OCI-M1 (cell line): ENCODE measurements at places on chromosomes 5 and 9.
A peak's percentile ranks its signal among the peaks of the same experiment; 100 is the strongest.

- DNase-seq, result no peak
These were observed 18.8 kb downstream of the RGS3 start for GRCh38 chr9:113482341-113482740.

DNA sequence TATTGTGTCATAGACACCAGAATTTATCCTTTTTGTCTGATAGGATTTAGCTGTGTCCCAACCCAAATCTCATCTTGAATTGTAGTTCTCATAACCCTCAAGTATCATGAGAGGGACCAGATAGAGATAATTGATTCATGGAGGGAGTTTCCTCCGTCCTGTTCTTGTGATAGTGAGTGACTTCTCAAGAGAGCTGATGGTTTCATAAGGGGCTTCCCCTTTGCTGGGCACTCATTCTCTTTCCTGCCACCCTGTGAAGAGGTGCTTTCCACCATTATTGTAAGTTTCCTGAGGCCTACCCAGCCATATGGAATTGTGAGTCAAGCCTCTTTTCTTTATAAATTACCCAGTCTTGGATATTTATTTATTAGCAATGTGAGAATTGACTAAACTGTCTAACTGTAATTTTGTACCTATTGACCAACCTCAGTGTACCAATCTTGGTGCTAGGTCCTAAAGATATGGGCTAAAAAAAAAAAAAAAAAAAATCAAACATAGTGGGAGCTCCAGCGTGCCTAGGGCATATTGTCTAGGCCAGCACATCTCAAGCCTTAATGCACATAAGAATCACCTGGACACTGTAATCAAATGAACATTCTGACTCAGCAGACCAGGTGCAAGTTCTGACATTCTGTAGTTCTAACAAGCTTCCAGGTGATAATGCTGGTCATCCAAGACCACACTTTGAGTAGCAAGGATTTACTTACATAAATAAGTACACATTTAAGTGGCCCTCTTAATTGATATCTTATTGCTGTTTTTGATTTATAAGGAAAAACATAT lies 30.5 kb downstream of the ST8SIA4 start:
- DNase-seq, result no peak

GRCh38 chr9:126915281-126915816 lies 767 bp downstream of the RALGPS1 start:
- no peak for DNase-seq

DNA sequence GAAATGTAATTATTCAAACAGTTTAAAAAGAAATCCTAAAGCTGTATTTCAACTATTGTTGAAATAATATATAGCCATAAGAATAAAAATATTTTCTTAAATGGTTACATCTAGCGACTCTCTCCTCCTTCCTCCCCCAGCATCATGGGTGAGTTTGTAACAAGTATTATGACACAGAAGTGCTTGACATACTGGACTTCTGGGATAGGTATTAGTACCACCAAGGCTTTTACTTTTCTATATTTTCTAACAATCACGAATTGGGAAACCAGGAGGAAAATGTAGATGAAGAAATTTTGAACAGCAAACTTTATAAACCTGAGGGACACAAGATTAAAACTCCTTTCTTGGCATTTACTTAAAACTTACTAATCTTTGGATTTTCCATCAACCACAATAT lies 4.4 kb downstream of the RORB start:
- DNase-seq, result no peak

DNA sequence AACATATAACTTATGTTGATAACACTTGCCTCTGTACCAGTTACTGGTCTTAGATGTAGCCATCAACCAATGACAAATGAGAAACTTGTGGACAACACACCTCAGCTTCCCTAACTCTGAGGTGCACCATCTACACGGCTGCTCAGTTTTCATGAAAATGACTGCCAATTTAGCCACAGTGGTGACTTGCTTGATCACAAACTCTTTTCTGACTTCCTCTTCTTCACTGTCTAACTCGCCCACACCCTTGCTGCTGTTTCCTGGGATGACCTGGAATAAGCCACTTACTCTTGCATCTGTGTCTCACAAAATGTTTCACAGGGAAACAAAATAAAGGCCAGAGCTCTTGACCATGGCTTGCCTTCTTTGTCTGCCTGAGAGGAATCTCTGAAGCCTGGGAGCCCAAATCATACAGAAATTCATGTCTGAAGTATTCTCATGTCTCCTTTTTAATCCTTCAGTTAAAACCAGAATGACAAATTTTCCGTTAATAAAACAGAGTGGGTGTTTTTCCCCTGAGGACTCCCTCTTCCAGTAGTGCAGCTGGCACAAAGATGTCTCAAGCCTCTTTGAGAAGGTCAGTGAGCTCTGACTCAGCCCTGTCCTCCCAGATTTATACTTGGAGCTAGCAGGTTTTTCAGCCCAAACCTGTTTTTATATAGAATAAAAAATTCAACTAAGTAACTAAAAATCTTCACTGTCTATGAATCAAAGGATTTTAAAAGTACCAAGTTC lies 126.5 kb upstream of the PAM start:
- peak; percentile 59 for DNase-seq

DNA sequence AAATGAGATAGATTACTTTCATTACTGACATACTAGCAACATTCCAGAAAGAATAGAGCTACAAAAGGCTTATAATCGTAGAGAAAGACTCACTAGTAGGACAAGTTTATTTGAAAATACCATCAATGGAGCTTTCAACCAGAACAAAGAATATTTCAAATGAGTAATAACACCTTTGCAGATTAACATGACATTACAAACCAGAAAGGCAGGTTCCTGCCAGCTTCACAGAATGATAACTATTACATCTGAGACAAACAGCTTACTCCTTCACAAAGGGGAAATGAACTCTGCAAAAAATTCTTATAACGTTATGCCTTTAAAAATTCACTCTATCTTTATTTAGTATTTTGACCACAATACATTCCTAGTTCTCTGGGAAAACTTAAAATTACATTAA lies 103.1 kb downstream of the EPB41L4A start:
- no peak for DNase-seq

DNA sequence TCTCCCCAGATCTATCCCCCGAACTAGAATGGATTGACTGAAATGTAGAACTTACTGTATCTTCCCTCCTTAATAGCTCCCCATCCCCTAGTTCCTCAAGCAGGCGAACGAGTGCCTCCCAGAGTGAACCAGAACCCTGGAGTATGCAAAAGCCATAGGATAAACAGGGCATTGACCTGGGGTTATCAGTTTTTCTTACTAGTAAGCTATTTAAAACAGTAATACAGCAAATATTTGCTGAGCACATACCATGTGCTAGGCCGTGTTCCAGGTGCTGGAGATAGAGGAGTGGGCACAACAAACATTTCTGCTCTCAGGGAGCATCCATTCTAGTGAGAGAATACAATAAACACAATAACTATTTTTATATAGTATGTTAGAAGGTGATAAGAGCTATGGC lies 1.8 kb downstream of the SKP2 start:
- no peak for DNase-seq

DNA sequence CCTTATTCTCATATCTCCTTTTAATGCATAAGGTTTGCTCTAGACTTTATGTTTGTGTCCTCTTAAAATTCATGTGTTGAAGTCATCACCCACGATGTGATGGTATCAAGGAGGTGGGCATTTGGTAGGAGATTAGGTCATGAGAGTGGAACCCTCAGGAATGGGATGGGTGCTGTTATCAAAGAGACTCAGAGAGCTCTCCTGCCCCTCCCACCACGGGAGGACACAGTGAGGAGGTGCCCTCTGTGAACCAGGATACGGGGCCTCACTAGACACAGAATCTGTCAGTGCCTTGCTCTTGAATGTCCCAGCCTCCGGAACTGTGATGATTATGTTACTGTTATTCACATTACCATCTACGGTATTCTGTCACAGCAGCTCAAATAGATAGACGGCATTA lies 359.0 kb downstream of the IRX1 start:
- peak; percentile 43 for DNase-seq

DNA sequence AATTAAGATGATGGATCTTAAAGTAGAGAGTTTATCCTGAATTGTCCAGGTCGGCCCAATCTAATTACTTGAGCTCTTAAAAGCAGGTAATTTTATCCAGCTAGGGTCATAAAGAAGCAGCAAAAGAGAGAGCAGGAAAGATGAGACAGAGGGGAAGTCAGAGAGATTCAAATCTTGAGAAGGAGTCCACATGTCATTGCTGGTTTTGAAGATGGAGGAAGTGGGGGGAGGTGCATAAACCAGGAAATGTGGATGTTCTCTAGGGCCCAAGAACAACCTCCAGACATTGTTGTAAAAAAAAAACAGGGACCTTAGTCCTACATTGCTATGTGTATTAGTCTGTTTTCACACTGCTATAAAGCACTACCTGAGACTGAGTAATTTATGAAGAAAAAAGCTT lies 66.4 kb downstream of the SLCO4C1 start:
- DNase-seq, result peak; percentile 67

- DNase-seq, result no peak
These were observed 18.9 kb upstream of the PFDN1 start for GRCh38 chr5:140321796-140322195.

GRCh38 chr9:91188719-91189590 lies 172.8 kb downstream of the AUH start:
- no peak for DNase-seq

DNA sequence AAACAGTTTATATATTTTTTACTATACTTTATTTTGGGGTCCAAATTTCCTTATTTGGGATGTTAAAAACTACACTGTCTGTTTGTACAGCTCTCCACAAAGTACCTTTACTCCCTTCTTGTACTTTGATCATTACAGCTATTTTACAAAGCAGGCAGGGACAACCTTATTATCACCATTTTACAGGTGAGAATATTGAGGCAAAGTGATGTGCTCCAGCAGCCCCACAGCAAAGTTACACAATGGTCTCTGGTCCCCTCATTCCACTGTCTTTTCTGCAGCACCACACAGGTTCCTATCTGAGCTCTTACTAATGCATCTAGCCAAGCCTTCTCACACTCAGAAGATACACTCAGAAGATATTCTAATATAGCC lies 457.3 kb downstream of the RASEF start:
- no peak for DNase-seq

GRCh38 chr9:77017505-77017894 lies 2.0 kb upstream of the FOXB2 start:
- no peak for DNase-seq

GRCh38 chr9:103533318-103533717 lies 538.2 kb downstream of the CYLC2 start:
- DNase-seq, result no peak
